Effector memory CD8-positive, alpha-beta T cell (primary cell): ENCODE measurements at places on chromosomes 2 and 18.

- H3K27me3 ChIP-seq = peaks cover 23% of the 10 kb centered on the region
- H3K36me3 ChIP-seq = no peaks in the 10 kb centered on the region
- no peaks in the 10 kb centered on the region for H3K4me1 ChIP-seq
- peak overlapping the region; percentile 94 for H3K4me3 ChIP-seq
- H3K27ac ChIP-seq = no peak overlapping the region
Measured at GRCh38 chr2:127106457-127106990, 430 bp downstream of the BIN1 start.

GRCh38 chr2:165295643-165296042 is 56.4 kb downstream of the SCN2A start:
- H3K36me3 ChIP-seq = peaks cover 3% of the 10 kb centered on the region
- peaks cover 6% of the 10 kb centered on the region for H3K27me3 ChIP-seq
- no peak overlapping the region for H3K4me3 ChIP-seq
- no peak for DNase-seq
- no peak overlapping the region for H3K27ac ChIP-seq

GRCh38 chr2:31239593-31240177 is 5.7 kb downstream of the EHD3 start:
- H3K27me3 ChIP-seq = no peaks in the 10 kb centered on the region
- H3K4me1 ChIP-seq = peaks cover 11% of the 10 kb centered on the region
- DNase-seq = no peak
- H3K36me3 ChIP-seq = peaks cover 4% of the 10 kb centered on the region

DNA sequence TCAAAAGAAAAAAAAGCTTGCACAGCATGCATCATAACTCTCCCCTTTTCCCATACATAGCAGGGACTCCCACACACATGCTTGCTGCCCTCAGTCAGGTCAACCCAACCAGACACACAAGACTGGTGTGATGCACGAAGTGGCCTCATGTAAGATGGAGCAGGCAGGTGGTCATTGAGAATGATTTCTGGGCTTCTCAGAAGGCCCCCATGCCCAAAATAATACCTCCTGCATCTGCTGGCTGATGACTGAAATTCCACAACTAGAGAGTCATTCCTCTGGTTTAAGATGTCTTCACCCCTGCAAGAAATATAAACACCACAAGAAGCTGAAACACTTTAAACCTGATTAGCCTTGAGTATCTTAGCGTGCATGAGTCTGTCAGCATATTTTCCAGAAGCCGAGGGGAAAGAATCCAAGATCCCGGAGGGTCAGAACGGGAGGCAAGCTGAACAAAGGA is 131.1 kb downstream of the AFF3 start:
- no peaks in the 10 kb centered on the region for H3K4me1 ChIP-seq
- H3K4me3 ChIP-seq = no peak overlapping the region
- H3K27ac ChIP-seq = no peak overlapping the region
- H3K36me3 ChIP-seq = peaks cover 3% of the 10 kb centered on the region

DNA sequence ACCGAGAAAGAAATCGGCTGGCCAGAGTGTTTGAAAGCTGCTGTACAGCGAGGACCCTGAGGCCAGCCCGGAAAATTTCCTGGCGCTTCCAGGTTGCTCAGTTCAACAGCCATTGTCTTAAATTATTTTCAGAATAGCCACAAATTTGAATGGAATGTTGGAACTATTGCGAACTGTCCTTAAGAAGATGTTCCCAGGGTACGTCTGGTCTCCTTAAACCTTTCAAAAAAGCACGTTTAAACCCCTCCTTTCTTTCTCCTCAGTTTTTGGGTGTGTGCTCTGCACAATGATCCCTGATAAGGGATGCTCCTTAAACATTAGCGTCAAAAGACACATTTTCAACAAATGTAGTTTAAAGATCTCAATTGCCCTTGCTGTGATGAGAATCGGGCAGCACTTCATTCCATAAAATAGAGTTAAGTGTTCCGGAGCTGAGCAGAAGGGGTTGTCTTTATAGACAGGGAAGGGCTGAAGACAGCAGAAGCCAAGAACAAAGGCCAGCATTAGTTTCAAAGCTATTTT is 14.5 kb upstream of the LPIN2 start:
- H3K27ac ChIP-seq = no peak overlapping the region
- no peaks in the 10 kb centered on the region for H3K4me1 ChIP-seq
- no peaks in the 10 kb centered on the region for H3K27me3 ChIP-seq
- peaks cover 6% of the 10 kb centered on the region for H3K36me3 ChIP-seq

DNA sequence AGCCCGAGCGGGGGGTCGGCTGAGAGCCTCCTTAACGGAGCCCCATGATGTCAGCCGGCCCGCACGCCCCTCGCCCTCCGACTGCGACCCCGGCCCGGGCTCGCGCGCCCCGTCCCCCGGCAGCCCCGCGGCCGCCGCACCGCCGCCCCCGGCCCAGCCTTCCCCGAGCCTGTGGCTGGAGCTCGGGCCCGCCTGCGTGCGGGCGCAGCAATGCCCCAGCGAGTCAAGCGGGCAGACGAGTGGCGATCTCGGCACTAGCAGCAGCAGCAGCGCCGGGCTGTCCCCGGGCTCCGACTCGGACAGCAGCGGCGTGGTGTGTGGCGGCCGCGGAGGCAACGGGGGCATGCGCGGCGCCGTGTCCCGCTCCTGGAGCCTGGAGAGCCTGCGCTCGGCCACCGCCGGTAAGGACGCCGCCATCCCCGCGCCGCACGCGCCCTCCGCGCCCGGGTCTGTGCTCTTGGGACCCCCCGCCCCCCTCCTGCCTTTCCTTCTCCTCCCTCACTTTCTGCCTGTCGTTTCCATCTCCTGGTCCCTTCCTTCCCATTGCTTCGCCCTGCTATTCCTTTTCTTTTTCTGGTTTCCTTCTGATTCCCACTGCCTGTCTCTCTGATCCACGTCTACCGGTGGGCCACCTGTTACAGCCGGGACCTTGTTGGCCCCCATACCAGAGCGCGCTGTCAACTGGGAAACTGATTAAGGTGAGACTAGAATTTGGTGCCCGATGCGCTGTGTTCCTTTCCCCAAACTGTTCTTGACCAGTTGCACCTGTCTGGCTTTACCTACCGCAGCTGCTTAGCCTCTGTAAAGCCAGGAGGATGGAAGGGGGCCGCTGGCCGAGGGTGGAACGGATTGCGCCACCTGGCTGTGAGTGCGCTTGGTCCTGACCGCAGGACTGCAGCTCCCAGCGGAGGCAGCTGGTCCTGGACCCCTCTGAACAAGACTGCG is 127.4 kb downstream of the ARHGEF4 start:
- no peak overlapping the region for H3K27ac ChIP-seq
- no peak for DNase-seq
- peak overlapping the region; percentile 54 for H3K4me3 ChIP-seq
- peaks cover 2% of the 10 kb centered on the region for H3K36me3 ChIP-seq
- H3K4me1 ChIP-seq = peaks cover 8% of the 10 kb centered on the region

- H3K27ac ChIP-seq = peak overlapping the region; percentile 91
- no peak for DNase-seq
- H3K4me1 ChIP-seq = peaks cover 78% of the 10 kb centered on the region
- no peaks in the 10 kb centered on the region for H3K27me3 ChIP-seq
- H3K4me3 ChIP-seq = peak overlapping the region; percentile 38
Measured at GRCh38 chr2:30254685-30255001, 23.3 kb downstream of the LBH start.
